ENCODE measurements at places on chromosomes 2 and 18. TPM values are rescaled to one million over a fixed set of nuclear protein-coding genes. Genes with fewer than 3 reads are reported as not detected.

Gene G6PC2
- total RNA-seq: 1.0 TPM

Gene TUBB8B
- not detected for total RNA-seq

Gene SCN7A
- 50.6 TPM for total RNA-seq

Gene IL36A
- total RNA-seq: not detected

Gene CD8B2
- under 0.01 TPM for total RNA-seq

Gene CHRNG
- total RNA-seq: 35.5 TPM

Gene LHCGR
- total RNA-seq: 4.2 TPM

Gene CCDC74B
- total RNA-seq: not detected

Gene CTAGE1
- total RNA-seq: not detected

Gene SRSF7
- 79.9 TPM for total RNA-seq

Gene PLGLB2
- total RNA-seq: 2.1 TPM

Gene ANKRD30B
- under 0.01 TPM for total RNA-seq

Gene GDF7
- total RNA-seq: 0.52 TPM

Gene ALLC
- total RNA-seq: not detected

Gene GNAL
- 2.6 TPM for total RNA-seq

Gene AQP4
- 4.2 TPM for total RNA-seq

Gene C1GALT1C1L
- total RNA-seq: 1.0 TPM

Gene SP5
- 3.1 TPM for total RNA-seq

Gene ARHGAP25
- 4.7 TPM for total RNA-seq

Gene XIRP2
- total RNA-seq: 38.6 TPM

Gene IL18RAP
- total RNA-seq: 2.6 TPM

Gene LINC00305
- not detected for total RNA-seq

Measured in skeletal muscle tissue (tissue), 5 donors.